ENCODE measurements at places on chromosomes 16 and 17.

DNA sequence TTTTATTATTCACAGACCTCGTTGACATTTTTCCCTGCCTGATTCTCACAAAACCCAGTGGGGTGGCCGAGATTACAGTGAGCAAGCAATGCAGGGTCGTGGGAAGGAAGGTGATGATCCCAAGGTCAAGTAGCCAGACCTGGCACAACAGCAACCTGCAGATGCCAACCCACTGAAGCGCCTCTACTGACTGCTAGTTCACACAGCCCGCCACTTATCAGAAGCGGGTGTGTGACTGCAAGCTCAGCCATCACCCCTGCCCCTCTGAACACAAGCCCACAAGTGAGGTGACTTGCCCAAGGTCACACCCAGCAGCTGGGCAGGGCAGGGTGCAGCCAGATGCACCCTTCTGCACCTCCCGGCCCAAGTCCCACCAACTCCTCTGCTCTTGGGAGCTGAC is 7.1 kb downstream of the TFAP4 start:
- no peak for DNase-seq

DNA sequence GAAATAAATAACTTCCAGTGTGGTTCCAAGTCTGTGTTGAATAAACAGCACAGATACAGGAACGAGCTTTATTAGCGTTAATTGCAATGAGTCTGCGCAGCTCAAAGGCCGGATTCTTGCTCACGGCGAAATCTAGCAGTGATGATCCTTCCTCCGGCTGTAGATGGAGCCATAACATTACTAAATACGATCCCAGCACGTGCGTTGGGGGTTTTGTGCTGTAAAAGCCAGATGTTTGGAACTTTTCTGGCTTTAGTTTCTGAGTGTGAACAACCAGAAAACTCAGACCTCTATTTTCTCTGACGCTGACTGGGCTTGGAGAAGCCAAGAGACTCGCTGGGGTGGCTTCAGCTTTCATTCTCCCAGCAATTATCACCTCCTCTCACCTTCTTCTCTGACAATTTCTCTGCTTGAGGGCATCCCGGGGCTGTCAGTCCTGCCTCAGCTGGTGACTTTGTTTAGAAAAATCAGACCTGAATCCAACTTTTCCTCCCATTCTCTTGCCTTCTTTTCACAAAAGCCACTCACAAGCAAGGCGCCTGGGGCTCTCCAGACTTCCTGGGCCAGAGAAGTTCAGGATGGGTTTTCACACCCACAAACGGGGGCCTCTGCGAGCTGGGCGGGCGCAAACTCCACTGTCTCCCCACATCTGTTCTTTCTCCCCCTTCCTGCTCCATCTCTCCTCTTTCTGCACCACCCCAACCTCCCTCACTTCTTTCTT is 47.1 kb upstream of the AKTIP start:
- peak; percentile 31 for DNase-seq

DNA sequence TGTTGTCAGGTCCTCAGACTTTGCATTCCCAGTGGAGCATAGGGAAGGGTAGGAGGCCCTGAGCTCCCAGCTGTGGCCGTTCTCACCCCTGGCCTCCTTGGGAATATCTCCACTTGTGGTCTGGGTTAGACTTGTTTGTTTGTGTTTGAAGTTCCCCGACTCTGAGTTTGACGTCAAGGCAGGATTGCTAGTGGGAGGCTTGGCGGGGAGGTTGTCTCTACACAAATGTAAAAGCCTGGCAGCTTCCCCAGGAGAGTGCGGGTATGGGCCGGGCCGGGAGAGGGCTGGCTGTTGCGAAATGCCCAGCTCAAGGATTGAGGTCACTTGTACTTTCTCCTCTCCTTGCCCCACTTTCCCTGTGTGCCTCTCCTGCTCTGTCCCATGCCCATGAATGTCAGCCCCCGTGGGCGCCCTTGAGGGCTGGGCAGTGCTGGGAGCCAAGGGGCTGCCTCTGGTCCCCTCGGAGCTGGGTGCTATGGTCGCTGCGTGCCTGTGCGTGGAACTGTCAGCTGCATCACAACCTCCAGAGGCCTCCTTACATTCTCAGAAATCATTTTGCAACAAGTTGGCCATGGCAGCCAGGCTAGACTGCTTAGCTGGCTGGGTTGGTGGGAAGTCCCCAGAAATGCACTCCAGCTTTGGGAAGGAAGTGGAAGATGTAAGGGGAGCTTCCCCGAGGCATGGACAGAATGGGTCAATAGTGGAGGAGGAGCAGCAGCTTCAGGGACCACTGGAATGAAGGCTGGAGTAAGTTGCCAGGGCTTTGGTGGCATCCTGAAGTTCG is 84.3 kb downstream of the KSR1 start:
- no peak for DNase-seq

DNA sequence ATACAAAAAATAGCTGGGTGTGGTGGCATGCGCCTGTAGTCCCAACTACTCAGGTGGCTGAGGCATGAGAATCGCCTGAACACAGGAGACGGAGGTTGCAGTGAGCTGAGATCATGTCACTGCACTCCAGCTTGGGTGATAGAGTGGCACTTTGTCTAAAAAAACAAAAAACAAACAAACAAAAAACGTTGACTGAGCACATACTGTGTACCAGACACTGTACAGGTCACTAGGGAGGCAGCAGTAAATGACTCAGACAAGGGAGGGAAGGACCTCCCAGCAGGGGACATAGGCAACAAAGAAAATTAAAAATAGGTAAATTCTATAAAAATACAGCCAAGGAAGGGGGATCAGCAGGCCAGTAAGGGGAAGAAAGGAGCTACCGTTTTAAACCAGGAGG is 64.3 kb downstream of the SOCS1 start:
- no peak for DNase-seq

DNA sequence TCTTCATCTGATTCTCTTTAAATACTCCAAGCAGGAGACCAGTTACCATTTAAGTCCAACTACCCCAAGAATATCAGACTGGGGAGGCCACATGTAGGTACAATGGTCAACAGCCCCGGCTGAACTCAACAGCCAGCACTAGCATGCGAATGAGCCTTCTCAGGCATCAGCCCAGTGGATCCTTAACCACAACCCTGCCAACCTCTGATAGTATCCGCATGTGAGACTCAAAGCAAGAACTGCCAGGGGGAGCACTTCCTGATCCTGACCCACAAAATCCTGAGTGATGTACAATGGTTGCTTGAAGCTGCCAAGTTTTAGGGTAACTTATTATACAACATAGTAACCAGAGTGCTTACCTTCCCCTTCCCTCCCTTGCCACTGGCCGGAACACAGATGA is 4.0 kb downstream of the PYY start:
- no peak for DNase-seq

GRCh38 chr17:76447931-76448652 is 4.9 kb downstream of the UBE2O start:
- no peak for DNase-seq

DNA sequence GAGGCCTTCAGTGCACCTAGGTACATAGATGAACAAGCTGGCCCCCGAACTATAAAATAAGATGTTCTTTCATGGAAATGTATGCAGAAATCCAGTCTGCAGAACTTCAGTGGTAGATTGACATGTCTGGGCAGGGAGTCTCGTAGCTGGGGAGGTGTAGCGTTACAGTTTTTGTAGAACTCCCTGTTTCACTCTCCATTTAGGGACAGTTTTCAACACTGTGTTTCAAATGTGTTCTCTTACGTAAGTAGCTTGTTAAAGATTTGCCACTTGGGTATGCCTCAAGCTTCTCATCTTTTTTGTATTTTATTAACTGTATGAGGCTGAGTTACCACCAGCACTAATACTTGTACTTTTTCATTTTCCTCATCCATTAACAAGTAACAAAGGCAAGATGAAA is 46.6 kb downstream of the PLD6 start:
- DNase-seq = no peak

- DNase-seq = no peak
Observed at GRCh38 chr16:30533748-30534367, 800 bp downstream of the ZNF747 start.

DNA sequence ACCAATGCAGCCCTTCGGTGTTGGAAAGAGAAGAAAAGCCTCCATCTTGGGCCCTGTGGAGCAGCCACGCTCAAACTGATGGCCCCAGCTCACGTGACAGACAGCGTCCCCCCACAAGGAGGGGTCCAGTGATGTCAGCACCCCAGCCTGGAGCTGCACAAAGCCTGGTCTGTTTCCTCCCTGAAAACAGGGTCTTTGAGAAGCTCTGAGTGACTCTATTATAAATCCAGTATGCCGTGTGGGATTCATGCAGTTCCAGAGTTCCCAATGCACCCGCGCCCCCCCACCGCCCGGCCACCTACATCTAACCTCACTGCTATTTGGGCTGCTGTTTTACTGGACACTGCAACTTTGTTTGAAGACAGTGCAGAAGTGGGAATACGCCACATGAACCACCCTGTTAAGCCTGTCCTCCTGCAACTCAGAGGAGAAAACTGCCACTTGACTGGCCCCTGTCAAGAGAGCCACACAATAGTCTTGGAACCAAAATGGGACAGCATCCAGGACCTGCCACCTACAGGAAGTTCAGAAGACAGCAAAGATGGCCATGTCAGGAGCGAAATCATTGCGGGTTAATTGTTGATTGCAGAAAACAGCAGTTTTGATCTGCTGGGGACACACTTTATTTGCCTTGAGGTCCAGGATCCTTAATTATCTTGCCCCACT is 33.1 kb downstream of the PMP22 start:
- DNase-seq = no peak

DNA sequence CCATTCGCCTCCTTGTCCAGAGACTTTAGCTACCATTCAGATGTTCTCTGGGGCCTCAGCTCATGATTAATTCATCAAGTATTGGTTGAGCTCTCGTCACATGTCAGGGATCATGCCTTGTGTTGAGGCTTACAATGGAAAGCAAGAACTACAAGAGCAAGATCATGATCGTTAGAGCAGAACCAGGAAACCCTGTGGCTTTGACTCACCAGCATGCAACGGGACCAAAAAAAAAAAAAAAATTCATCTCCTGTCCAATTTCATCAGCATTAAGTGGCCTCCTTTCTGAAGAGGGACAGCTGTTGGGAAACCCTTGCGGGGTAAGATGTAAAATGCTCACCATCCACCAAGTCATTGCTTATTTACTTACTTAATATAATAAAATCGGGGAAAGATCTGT is 12.1 kb upstream of the USP10 start:
- DNase-seq = no peak

DNA sequence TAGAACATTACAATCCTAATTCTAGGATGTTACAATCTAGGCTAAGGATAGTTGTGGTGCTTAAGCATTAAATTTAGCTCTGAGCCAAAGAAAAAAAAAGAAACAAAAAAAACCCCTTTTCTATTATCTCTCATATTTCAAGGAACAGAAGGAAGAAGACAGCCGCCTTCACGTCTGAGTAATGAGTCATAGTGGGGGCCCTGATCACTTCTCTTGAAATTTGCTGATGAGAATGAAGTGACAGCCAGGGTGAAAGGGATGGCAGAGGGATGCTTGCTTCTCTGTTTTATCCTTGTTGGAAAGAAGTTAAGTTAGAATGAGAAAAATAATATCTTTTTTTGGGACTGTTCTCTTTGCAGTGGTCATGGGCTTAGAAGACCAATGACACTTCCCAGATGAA is 82.6 kb upstream of the MPHOSPH6 start:
- DNase-seq = no peak

- no peak for DNase-seq
Observed at GRCh38 chr17:32019228-32019627, 12.0 kb downstream of the LRRC37B start.

GRCh38 chr16:78022347-78023060 is at the start of gene CLEC3A:
Gene CLEC3A, plus strand, starts transcription at chr16:78022548. Its CDS starts 79 bp downstream, at chr16:78022627.
- no peak for DNase-seq

- DNase-seq = no peak
Observed at GRCh38 chr16:86044881-86045590, 146.1 kb downstream of the IRF8 start.

GRCh38 chr16:68069511-68070248 is 15.5 kb upstream of the NFATC3 start:
- DNase-seq = no peak

DNA sequence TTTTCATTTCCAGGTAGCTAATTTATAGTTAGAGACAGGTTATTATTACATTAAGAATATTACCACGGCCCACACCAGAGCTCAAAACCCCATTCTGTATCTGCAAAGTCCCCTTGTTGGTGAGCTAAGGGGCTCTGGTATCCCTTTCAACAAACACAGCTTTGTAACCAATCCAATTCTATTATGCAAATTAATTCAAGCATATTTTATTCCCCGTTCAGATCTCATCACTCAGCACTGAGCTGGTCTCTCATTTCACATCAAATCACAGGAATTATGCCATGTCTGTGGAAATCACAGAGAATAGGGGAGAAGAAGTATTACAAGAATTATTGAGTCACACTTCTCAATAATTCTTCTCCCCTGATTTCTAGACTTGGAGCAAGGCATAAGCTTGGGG is 111.7 kb downstream of the CDH11 start:
- no peak for DNase-seq

- no peak for DNase-seq
Observed at GRCh38 chr16:52078716-52079655, 468.0 kb downstream of the TOX3 start.

GRCh38 chr17:79215631-79216030 is 141.0 kb downstream of the ENGASE start:
- DNase-seq = no peak

DNA sequence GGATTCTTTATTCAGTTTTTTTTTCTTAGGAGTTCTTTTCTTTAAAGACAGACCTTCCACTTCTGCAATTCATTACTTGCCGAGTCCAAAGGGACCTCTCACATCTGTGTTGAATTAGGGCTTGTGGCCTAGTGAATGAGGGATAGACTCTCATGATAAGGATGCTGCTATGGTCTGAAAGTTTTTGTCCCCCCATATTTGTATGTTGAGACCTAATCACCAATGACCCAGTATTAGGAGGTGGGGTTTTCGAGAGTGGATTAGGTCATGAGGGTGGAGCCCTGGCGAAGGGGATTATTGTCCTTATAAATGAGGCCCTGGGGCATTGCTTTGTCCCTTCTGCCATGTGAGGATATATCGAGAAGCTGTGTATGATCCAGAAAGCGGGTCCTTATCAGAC is 9.5 kb downstream of the KRT12 start:
- no peak for DNase-seq

DNA sequence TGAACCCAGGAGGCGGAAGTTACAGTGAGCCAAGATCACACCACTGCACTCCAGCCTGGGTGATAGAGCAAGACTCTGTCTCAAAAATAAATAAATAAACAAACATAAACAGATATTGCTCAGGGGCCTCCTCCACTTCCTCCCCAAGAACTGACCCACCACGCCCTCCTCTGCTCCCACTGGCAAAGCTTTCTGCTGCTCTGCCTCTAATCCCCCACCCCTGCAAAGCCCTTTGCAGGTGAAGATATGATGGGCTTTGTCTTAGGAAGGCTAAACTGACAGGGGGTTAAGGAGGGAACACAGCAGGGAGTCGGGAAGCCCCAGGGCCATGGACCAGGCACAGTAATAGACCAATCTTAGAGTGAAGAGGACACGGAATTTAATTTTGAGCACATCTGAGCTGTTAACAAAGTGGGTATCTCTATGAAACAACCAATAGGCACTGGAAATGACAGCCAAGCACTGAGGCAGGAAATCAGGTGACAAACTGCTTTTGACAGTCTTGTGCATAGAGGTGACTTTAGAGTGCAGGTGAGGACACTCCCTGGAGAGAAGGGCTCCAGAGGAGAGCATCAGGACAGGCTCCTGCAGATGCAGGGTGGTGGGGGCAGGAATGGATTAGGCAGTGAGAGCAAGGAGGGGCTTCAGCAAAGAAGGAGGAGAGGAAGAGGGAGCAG is 6.4 kb upstream of the CD300LD start:
- no peak for DNase-seq
